Fibroblast of skin of left biceps (primary cell): ENCODE measurements at places on chromosomes 2 and 18.

- no peak for DNase-seq
Observed at GRCh38 chr2:15177103-15177502, 384.0 kb downstream of the NBAS start.

DNA sequence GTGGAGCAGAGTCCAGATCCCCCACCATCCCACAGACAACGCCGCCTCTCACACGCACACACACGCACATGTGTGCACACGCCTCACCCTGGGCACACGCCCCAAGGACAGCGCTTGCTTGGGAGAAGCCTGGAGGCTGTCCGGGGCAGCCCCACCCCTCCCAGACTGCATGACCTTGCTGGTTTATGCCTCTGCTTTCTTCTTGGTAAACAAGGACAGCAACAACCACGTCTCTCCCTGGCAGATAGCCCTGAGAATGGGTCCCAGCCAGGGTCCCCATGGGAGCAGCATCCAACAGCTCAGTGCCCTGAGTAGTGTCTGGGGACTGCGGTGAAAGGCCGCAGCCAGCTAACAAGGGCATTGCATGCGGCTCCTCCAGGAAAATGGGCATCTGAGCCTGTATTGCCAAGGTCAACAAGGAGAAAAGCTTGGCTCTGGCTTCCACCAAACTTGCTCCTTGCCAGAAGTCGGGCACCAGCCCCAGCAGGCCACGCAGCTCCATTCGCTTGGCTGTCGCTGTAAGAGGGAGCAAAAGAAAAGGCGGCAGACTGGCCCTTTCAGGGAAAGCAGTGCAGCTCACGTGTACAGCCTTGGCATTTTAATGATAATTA lies 234.6 kb downstream of the EIPR1 start:
- DNase-seq: no peak

- no peak for DNase-seq
Observed at GRCh38 chr2:199679883-199680282, 171.1 kb downstream of the FTCDNL1 start.

- DNase-seq: no peak
Observed at GRCh38 chr2:84782717-84783442, 98.0 kb downstream of the TRABD2A start.

- no peak for DNase-seq
Observed at GRCh38 chr18:49100226-49100968, 149.6 kb upstream of the SMAD7 start.

DNA sequence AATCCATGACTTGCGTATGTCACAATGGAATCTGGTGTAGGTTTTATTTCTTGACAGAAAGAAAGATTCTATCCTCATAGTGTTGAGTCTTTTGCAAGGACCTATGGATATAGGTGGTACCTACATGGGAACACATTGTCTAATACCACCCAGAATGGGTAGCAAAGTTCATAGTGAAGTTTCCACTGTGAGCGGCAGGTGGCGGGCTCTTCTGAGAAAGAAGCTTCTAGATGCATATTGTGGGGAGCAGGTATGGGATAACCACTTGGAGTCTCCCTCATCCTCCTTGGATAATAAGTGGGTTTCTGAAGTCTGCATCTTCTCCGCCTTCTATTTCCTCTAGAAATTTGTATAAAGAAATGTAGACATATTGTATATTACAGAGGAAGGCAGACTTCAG lies 44.9 kb downstream of the LINC00305 start:
- no peak for DNase-seq
